ENCODE measurements at places on chromosomes 1 and 21. TPM values are rescaled to one million over a fixed set of nuclear protein-coding genes. Genes with fewer than 3 reads are reported as not detected.

DNA sequence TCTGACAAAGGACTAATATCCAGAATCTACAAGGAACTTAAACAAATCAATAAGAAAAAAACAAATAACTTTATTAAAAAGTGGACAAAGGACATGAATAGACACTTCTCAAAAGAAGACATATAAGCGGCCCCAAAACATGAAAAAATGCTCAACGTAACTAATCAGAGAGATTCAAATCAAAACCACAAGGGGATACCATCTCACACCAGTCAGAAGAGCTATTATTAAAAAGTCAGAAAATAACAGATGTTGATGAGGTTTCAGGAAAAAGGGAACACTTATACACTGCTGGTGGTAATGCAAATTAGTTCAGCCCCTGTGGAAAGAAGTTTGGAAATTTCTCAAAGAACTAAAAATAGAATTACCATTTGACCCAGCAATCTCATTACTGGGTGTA, 102.2 kb downstream of the COL24A1 start:
- DNase-seq: no peak

The SYTL1 gene
- 11.2 TPM for total RNA-seq

The PAQR6 gene
- 4.6 TPM for total RNA-seq

The TFF1 gene
- 9.8 TPM for total RNA-seq

The HPDL gene
- total RNA-seq: 78.2 TPM

- peak; percentile 61 for DNase-seq
Observed at GRCh38 chr1:3393024-3393986, 61.2 kb upstream of the ARHGEF16 start.

The NPHS2 gene
- not detected for total RNA-seq
